ENCODE measurements at places on chromosomes 16 and 17. TPM values are rescaled to one million over a fixed set of nuclear protein-coding genes. Genes with fewer than 3 reads are reported as not detected.

- peak; percentile 30 for DNase-seq
These were observed 67.6 kb downstream of the KPNA2 start for GRCh38 chr17:68103148-68103547.

Gene PRMT7
- total RNA-seq, result 22.0 TPM

Gene KCNJ18
- total RNA-seq, result not detected

DNA sequence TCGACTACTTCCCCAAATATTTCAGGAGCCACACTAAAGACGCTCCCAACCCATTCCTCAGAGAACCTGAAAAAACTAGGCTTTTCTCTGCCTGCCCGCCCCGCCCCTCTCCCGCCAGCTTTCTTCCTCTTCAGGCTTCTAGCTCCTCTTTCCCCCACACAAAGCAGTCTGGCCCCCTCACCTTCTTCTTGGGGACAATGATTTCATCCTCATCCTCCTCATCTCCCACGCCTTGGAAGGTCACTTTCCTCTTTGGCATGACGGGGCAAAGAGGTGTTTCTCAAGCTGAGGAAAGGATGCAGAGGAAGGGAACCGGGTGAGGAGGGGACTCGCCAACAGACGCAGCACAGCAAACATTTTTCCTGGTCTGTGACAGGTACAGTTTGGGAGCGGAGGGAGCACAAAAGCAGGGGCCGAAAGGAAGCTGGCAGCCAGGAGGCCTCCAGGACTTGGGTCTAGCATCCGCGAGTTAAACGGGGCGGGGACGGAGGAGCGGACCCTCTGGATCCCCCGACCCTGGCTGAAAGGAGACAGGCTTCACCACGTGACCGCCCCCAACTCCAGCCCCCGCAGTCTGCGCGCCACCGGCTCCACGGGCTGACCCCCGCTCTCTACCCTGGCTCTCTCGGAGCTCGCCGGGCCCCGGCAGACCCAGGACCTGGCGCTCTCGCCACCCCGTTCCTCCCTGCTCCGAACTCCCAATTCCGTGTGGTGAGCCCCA is 525 bp downstream of the CD2BP2 start:
- DNase-seq, result no peak

Gene TPPP3
- total RNA-seq, result not detected

DNA sequence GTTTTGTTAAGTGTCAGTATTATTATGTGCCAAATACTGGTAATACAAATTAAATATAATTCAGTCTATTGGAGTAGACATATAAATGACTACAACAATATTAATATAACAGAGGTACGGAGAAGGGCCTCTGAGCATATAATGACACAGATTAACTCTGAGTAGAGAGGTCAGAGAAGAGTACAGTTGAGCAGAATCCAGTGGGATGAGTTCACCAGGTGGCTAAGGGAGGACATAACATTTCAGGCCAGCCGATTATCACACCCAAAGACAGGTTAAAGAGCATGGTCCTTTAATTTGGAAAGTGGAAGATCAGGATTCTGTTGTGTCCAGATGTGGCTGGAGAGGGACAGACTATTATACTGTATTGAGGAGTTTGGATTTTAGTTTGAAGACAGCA is 11.3 kb downstream of the NFATC3 start:
- no peak for DNase-seq

Gene RRAD
- 0.60 TPM for total RNA-seq

- no peak for DNase-seq
These were observed 191.8 kb upstream of the CHMP6 start for GRCh38 chr17:80799538-80800480.

Gene ACAP1
- 0.44 TPM for total RNA-seq

GRCh38 chr17:46039592-46040186 is 40.6 kb downstream of the STH start:
- DNase-seq, result no peak

Gene MT3
- total RNA-seq, result not detected

GRCh38 chr16:23847948-23848347 is 12.2 kb downstream of the PRKCB start:
- no peak for DNase-seq

DNA sequence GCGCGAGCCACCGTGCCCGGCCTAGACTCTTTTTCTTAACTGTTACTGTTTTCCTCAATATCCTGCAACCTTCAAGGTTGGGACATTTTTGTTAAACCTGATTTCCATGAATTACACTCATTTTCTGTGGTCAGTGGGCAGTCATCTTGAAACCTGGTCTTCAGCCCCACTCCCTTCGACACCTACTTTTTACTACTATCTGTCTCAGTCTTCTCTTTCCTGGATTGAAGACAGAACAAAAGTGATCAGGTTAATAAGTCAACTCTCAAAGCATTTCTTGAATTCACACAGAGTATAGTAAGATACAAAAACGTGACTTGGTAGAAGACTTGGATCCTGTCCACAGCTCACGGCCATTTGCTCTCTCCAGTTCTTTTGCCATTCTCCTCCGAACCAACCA is 6.1 kb downstream of the MINK1 start:
- no peak for DNase-seq

- DNase-seq, result no peak
These were observed 7.9 kb upstream of the NDRG4 start for GRCh38 chr16:58492066-58492465.

GRCh38 chr16:49398761-49399160 is 25.2 kb downstream of the C16orf78 start:
- DNase-seq, result no peak

Gene GSG1L
- total RNA-seq, result 0.60 TPM

- no peak for DNase-seq
These were observed 65.7 kb downstream of the HLF start for GRCh38 chr17:55330344-55330933.

GRCh38 chr16:64579712-64580111 is 542.2 kb downstream of the CDH11 start:
- DNase-seq, result no peak

- no peak for DNase-seq
These were observed 34.7 kb upstream of the NAT9 start for GRCh38 chr17:74810699-74811485.

- no peak for DNase-seq
These were observed 8.4 kb upstream of the PLK1 start for GRCh38 chr16:23670137-23670776.

DNA sequence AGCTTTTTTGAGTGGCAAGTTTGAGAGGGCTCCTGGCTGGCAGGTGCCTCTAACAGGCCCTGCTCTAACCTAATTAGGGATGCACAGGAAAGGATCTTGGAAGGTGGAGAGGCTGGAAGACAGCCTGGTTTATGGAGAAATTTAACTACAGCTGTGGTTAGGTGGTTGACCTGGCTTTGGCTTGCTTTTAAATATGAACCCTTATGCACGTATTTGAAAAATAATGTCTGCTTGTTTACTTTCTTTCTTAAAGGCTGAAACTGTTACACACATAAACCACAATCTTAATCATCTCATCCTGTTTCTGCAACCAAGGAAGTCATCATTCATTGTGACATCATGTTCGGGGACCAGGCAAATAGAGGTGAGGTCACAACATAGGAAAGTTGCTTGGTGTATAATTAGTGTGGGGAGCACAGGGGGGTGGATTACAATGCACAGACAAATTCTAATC is 23.1 kb upstream of the DHRS13 start:
- peak; percentile 96 for DNase-seq

- no peak for DNase-seq
These were observed 5.6 kb downstream of the AKAP1 start for GRCh38 chr17:57090560-57091185.

DNA sequence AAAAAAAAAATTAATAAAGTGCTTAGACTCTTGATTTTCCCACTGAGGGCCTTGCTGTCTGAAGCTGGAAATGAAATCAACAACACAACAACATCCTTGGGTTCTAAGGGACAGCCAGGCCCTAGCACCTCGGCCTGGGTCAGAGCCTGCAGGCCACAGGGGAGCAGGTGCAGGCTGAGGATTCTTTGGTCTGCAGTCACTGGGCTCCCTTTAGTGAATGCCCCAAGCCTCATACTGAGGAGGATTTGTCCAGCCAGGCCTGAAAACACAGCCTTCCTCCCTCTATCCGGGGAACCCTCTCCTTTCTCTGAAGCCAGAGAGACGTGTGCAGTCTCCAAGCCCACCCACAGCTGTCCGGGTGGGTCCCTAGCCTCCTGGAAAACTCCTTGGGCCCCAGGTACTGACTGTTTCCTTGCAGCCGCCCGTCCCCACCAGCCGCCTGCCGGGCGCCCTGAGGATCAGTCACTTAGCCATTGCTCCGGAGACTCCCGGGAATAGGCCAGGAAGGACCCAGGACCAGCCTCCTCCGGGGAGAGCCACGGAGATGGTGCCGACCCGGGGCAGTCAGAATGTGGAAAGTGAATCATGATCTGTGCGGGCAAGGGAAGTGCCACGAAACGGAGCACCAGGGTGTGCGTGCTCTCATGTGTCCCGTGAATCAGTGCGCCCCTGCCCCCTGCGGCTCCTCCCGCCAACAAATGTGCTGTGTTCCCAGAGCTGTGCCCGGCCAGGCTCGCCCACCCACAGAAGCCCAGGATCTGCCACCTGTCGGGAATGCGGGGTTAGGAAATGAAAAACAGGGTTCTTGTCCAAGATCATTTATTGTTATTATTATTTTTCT is 91.0 kb downstream of the RTN4RL1 start:
- no peak for DNase-seq

DNA sequence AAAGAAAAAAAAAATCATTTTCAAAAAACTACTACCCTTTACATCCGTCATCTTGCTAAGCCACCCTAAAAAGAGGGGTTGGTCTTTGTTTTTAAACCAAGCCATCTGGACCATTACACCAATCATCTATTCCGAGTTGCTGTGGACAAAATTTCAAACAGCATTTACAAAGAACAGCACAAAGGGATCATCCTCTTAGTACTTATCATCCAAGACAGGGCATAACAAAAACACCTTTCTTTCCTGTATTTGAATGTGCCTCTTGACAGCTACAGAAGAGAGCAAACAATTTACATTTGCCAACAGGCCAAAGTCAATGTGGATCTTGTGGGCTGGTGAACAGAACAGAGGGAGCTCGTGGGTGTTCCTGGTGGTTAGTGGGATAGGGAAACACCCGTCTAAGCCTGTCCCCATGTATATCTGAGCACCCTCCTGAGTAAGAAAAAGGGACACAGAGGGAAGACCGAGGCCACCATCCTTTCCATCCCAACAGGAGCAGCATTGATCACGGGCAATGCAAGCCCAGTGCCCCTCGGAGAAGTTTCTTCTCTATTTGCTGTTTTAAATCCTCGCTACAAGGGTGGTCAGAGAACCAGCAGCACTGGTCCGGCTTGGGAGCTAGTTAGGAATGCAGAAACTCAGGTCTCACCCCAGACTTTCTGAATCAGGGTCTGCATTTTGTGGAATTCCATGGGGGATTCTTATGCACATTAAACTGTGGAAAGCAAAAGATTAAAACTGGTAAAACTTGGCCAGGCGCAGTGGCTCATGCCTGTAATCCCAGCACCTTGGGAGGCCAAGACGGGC is 1.9 kb downstream of the SLC39A11 start:
- no peak for DNase-seq

GRCh38 chr16:23407436-23408127 is 45.4 kb downstream of the COG7 start:
- DNase-seq, result no peak

Gene STAT5A
- 44.2 TPM for total RNA-seq

Data from lung microvascular endothelial cell (primary cell).